Midbrain (tissue), 1 donor: ENCODE measurements at places on chromosomes 4 and X.

DNA sequence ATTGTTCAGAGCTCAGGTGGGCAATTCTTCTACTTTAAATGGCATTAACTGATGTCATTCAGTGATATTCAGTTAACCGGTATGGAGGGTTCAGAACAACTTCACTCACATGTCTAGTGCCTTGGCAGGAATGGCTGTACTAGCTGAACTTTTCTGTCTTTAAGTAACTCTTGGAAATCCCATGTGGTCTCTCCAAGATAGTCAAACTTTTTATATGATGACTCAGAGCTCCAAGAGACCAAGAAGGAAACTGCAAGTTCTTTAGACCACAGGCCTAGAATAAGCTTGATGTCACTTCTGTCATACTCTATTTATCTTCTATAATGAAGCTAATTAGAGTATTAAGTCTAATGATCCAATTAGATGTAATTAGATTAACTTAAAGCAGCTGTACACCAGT, 24.9 kb downstream of the LHFPL1 start:
- no peak for DNase-seq

DNA sequence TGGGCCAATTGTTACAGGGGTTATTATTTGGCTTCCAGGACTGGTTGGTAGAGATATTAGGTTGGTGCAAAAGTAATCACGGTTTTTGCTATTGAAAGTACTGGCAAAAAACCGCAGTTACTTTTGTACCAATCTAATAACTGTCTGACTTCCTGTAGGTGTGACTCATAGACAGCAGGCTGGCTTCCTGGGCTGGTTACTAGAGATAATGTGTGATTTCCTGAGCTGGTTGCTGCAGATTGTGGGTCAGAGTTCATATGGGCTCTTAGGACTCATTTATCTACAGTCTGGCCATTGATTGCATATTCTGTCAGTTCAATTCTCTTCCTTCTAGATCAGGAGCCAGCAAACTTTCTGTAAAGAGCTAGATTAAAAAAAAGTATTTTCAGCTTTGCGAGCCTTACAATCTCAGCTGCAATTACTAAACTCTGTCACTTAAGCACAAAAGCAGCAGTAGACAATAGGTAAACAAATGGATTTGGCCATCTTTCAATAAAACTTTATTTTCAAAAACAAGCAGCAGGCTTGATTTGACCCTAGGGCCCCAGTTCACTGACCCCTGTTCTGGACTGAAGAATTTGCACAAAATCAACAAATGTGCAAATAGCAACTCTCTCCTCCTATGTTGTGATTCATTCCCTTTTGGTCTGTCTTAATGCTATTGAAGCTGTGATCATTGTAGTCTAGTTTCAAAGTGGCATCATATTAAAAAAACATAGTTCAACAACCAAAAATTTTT, 50.8 kb upstream of the BOD1L1 start:
- no peak for DNase-seq

DNA sequence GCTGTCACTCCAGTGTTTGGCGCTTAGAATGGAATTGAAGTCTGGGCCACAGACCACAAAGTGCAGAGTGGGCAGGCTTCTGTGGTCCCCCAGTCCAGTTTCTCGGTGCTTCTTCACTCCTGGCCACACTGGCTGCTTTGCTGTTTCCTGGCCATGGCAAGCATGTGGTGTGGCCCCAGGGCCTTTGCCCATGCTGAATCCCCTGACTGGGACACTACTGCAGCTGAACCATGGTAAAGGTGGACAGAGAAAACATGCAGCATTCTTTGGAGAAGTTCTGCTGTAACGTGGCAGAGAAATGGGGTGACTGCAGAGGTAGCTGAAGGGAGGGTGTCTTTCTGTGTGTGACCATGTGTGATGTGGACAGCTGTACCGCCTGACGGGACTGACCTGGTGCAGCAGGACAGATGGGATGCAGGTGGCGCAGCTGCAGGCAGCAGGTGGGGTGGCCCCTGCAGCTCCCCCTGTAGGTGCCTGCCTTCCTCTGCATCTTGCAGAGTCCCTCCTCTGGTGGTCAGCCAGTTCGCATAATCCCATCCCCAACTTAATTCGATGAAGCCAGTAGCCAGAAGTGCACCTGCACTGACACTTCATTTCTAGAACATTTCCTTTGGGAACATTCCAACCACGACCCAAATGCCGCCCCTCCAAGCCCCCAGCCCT, 13.2 kb upstream of the S100P start:
- DNase-seq = no peak

DNA sequence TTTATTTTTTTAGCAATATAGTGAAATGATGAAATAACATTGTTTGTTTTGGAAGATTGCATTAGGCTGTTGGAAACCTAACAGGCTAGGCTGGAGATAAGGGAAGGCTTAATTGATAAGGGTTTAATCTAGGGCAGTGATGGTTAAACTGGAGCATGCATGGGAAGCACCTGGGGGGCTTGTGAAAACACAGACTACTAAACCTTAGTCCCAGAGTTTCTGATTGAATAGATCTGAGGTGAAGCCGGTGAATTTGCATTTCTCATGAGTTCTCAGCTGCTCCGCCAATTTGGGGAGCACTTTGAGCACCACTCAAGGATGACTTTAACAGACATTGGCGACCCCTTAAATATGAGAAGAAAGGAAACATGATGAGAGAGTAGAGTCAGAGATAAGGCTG, 11.5 kb downstream of the STK26 start:
- no peak for DNase-seq

DNA sequence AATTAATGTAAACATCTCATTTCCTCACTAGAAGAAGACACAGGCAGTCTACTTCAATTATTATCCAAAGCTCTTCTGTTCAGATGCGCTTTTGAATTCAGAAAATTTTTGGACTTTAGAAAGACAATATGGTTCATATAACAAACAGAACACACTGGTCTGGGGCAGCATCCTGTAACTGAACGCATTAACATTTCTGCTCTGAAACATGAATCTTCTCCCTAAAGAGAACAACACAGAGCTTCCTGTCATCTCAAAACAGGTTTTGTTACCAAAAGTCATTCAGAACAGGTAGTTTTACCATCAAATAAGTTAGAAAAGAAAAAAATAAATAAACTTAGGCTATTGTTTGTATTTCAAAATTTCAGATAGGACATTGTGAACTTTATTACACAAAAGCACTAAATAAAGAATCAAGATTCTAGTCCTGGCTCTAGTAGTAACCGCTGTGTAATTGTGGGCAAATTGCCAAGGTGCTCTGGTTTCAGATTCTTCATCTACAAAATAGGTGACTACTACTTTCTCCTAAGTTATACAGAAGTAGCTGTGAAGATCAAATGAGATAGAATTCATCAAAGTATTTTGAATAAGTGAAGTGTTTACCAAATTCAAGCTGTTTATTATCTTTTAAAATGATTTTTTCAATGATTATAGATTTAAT, 252.3 kb upstream of the RASGEF1B start:
- no peak for DNase-seq

GRCh38 chrX:115901241-115901640, 269.3 kb upstream of the AGTR2 start:
- DNase-seq = no peak

GRCh38 chr4:10506077-10506476, 48.9 kb upstream of the ZNF518B start:
- DNase-seq = no peak

GRCh38 chr4:130028552-130028951, 932.6 kb downstream of the C4orf33 start:
- DNase-seq = peak; percentile 20

DNA sequence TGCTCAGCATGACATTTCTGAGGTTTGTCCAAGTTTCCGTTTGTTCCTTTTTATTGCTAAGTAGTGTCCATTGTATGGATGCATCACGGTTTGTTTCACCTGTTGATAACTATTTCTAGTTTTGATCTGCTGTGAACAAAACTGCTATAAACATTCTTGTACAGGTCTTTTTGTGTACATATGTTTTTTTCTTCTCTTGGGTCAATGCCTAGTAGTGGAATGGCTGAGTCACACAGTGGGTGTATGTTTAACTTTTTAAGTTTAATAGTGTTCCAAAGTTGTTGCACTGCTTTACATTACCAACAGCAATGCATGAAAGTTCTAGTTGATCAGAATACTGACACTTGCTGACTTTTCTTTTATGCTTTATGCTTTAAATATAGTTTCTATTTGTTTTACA, 76.7 kb downstream of the MAOB start:
- no peak for DNase-seq

DNA sequence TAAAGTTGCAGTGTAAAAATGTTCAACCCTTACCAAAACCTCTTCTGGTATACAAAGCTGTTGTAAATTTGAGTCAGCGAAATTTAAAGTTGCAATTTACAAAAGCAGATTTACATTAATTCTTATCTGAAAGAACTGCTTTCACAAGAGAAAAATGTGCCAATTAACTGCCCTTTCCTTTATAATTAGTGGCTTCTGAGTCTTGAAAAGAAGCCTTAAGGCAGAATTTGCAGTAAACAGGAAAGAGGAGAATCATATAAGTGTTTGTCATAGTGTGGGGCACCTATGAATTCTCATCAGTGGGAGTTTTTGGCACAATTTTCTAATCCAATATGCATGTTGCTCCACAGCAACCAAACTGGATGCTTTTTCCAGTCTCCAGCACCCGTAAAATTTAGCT, 125.3 kb upstream of the GABRG1 start:
- no peak for DNase-seq

- peak; percentile 21 for DNase-seq
These were observed 47.1 kb downstream of the TSC22D3 start for GRCh38 chrX:107728371-107729099.

DNA sequence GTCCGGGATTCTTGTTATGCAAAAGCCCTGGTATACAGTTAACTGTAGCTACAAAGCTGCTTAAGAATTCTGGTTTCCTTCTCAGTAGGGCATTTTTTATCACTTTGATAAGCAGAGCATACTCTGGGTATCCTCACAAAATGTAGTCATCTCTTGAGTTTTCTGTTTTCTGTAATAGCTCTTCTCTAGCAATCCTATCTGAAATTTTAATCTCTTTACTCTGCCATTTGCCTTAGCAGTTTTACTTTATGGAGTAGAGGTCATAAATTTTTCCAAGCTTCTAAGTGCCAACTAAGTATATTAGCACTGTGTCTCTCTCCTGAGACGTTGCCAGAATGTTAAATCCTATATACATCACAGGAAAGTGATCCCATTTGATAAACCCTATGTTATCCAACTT, 28.0 kb upstream of the BANK1 start:
- DNase-seq = no peak

DNA sequence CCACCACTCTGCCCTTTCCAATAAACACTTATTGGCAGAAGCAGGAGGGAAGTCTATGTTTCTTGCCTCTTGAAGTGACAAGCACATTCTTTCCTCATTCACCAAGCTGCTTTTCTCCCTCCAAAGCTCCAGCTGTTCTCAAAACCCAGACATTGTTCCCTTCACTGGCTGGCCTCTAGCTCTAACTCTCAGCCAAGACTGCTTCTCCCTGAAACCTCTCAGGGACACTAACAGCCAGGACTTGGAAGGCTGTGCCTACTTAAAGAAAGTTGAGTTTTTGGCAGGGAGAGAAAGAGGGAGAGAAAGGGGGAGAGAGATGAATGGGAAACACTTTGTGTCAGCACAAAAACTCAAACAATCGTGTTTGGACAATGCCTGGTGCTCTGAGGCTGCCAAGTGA, 99.5 kb downstream of the COX18 start:
- peak; percentile 49 for DNase-seq

- DNase-seq = no peak
These were observed 150.3 kb upstream of the FAM9B start for GRCh38 chrX:9184211-9184610.

DNA sequence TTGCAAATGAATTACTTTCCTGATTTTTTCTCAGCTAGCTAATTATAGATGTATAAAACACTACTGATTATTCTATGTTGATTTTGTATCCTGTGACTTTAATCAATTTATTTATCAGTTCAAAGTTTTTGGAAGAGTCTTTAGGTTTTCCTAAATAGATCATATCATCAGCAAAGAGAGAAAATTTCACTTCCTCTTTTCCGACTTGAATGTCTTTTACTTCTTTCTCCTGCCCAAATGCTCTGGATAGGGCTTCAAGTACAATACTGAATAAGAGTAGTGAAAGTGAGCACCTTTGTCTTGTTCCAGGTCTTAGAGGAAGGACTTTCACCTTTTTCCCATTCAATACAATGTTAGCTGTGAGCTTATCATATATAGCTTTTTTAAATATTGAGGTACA, 417.9 kb downstream of the PDGFC start:
- DNase-seq = no peak

DNA sequence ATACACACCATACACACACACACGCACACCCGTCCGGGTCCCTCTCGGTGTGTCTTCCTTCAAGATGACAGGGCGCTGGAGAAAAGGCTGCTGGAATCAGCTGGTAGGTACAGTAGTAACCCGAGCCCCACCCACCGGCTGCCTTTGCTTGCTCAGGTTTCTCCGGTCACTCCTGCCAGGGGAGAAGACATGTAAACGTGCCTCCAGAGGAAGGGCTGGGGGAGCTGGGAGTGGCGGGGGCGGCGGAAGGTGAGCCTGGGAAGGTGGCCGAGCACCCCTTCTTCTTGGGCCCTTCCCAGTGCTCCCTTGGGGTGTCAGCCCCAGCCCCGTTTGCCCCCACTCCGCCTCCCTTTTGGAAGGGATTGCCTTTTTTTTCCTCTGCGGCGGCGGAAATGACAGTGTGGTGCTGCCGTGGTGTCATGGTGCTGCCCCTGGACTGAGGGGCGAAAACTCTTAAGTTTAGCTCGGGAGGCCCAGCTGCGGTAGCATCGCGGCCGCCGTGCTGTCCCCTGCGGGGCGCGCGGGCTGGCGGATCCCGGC, at the start of gene MID2:
Gene MID2 (plus strand): TSS at position 169 of the 540 bp plus-strand sequence. CDS start 561 bp downstream, outside the sequence.
- no peak for DNase-seq

DNA sequence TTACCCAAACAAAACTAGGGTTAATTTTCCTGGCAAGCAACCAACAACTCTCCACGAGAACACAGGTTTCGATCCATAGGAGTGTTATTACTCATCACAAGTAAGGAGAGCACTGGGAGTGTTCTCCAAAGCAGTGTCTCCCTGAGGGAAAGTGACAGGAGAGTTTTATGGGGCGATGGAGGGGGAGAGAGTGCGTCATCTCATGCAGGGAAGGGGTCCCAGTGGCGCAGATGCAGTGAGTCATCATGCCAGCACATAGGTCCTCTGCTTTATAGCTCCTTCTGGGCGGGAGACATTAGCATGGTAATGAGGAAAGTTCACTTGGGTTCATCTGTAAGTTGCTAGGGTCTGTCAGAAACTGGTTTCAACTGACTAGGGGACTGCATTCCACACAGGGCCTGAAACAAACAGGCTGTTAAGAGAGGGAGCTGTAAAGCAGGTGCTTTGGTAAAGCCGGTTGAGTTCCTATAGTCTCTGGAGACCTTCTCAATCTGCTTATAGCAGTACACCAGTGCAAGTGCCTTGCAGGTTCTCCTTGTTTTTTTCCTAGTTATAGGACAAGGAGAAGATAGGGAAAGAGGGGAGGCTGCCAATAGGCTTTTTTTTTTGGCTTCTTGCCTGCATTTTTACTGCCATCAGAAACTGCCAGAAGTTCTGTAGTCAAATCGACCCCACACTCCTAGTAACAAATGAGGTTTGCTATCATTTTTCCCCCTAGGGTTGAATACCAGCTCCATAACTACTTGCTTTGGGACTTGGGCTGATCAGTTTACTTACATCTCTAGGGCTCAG, 12.8 kb upstream of the BOD1L1 start:
- no peak for DNase-seq

- peak; percentile 56 for DNase-seq
These were observed 6.0 kb downstream of the SLC2A9 start for GRCh38 chr4:10015140-10015753.

GRCh38 chr4:128519163-128519830, 231.7 kb upstream of the PGRMC2 start:
- peak; percentile 5 for DNase-seq
